Activated naive CD8-positive, alpha-beta T cell treated with anti-CD3 and anti-CD28 coated beads for 36 hours (primary cell): ENCODE measurements at places on chromosomes 5 and 9. TPM values are rescaled to one million over a fixed set of nuclear protein-coding genes. Genes with fewer than 3 reads are reported as not detected.
A peak's percentile ranks its signal among the peaks of the same experiment; 100 is the strongest.

Gene TRIM7
- total RNA-seq: 0.62 TPM

DNA sequence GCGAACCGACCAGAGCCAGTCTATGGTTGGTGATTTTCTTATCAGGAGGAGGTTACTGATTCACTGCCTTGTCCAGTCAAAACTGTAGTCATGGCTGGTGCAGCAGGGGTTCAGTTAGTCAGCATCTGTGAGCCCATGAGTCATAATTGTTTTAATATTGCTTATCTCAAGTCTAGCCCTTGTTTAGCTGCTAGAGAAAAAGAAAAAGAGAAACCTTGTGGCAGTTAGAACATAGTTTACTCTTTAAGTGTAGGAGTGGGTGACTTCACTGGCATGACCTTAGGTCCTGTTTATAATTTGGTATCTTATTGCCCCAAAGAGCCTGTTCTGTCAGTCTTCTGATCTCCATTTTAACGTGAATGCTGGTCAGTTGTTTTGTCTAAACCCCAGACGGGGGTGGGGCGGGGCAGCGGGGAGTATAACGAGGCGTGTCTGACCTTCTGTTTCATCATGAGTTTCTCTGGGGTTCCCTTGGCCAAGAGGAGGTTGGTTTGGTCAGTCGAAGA lies 76.9 kb upstream of the NFIL3 start:
- no peak for DNase-seq

DNA sequence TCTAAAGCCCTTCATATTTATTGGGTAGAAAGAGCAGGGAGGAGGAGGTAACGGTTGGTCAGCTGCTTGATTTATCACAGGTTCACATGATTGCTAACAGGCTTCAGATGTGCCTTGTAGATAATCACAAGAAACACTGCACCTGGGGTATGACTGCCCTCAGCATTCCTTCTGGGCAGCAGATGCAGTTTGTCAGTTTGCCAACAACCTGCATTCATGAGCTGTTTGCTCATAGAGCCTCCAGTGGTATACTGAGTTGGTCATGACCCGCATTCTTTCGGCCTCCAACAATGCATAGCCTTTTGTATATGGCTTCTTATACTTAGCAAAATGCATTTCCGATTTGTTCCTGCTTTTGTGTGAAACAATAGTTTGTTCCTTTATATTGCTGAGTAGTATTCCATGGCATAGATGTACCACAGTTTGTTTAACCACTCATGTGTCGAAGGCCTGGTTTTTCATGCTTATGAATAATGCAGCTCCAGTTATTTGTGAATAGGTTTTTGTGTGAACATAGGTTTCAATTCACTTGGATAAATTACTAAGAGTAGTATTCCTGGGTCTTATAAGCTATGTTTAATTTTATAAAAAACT lies 83.6 kb downstream of the ARHGEF28 start:
- no peak for DNase-seq

GRCh38 chr5:181181650-181182565 lies 23.1 kb downstream of the TRIM7 start:
- DNase-seq: peak; percentile 50
